ENCODE measurements at places on chromosomes 2 and 18.

DNA sequence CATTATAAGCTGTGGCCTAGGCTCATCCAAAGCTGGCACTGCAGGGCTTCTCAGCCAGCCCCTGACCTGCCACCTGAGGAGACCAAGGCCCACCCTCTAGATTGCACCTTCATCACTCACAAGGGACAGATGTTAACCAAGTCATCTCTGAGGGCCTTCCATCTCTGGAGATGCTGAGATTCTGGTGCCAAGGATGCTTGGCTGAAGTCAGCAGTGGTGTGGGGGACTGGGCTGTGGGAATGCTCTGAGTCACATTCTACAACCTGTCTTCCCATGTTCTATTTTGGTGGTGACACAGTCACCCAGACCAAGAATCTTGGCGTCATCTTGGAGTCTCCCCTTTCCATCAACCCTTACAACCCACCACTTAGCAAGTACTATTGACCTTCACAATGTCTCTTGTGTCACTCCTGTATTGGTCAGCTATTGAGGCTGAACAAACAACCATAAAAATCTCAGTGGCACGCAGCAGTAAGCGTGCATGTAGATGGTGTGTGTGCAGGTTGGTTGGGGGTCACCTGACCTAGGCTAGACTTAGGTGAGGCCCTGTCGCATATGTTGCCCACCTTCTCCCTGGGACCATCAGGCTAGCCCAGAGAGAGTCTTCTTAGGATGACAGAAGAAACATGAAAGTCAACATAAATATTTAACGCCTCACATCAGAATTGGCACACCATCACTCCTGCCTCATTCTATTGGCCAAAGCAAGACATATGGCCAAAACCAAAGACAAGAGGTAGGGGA lies 135.0 kb downstream of the SMAD7 start:
- DNase-seq, result no peak

DNA sequence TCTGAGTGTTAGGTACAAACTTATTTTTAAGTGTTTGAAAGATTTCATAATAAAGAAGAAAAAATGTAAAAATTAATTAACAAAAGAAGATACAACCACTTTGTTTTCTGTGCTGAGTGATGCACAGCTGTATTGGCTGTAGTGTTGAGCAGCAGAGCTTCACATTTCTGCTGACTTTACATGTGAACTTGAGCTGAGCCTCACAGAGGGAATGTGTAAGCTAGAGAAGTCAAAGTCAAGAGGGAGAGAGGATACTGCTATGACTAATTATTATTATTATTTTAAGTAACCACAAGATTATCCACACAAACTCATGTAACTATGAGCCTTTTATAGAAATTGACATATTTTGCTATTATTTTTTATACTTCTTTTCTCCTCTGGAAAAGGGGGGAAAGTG lies 159.1 kb upstream of the ZSWIM2 start:
- DNase-seq, result no peak

DNA sequence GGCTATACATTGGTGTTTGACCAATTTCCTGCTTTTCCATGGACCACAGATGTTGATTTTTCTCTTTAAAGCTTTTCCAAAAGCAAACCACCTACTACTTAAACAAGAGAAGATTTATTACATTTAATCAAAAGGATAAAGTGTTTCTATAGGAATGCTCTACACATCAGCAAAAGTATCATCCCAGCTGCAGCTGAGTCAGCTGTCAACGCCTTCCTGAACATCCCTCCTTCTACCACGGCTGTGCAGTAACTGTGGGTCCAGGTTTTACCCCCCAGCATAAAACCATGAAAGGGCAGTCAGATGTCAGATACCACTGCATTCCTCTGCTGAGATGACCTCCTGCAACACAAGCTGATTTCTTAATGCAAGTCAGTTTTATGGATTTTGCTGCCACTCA lies 524.5 kb upstream of the MEX3C start:
- no peak for DNase-seq

DNA sequence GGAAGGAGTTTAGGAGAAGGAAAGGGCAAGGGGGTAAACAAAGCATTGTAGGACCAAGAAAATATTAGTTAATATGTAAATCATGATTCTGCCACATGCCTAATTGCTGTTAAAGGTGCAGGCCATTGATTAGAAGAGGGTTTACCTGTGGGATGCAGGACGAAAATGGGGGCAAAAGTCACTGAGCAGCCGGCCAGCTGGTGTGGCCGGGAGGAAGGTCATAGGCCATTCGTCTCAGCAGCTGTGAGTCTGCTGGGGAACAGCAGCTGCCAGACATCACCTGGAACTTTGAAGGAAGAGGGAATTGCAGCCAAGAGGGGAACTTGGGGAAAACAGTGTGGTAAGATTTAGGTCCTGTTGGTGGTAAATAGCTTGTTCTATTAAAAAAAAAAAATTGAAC lies 184.4 kb downstream of the DYSF start:
- no peak for DNase-seq

DNA sequence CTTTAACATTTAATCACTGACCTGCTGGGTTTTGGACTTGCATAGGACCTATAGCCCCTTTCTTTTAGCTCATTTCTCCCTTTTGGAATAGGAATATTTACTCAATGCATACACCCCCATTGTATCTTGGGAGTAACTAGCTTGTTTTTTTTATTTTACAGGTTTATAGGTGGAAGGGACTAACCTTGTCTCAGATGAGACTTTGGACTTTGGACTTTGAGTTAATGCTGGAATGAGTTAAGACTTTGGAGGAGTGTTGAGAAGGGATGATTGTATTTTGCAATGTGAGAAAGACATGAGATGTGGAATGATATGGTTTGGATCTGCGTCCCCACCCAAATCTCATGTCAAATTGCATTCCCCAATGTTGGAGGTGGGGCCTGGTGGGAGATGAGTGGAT lies 43.2 kb upstream of the SPATS2L start:
- no peak for DNase-seq

DNA sequence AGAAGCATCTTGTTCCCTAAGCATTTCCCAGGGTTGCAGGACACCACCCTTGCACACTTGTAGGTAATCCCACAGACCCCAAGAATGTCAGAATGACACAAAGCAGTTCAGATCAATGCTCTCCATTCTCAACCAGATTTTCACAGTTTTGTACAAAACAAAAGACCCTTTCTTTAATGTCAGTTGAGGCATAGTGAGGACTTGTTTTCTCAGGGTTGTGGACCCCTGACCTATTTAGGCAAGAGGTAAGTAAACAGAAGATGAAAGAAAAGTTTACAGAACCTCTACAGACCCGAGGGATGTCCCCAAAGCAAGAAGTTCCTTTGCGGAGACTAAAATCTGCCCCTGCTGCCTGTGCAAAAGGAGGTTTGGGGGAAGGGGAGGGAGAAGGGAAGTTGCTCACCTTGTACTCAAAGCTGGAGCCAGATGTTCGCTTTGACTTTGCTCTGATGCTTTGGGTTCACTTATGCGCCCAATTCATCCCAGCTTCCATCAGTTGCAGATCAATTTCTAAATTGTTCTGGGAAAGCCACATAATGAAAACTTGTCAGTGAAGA lies 635.4 kb downstream of the EPHA4 start:
- no peak for DNase-seq

- DNase-seq, result no peak
Measured at GRCh38 chr18:3599195-3599594, 149.2 kb downstream of the TGIF1 start.

DNA sequence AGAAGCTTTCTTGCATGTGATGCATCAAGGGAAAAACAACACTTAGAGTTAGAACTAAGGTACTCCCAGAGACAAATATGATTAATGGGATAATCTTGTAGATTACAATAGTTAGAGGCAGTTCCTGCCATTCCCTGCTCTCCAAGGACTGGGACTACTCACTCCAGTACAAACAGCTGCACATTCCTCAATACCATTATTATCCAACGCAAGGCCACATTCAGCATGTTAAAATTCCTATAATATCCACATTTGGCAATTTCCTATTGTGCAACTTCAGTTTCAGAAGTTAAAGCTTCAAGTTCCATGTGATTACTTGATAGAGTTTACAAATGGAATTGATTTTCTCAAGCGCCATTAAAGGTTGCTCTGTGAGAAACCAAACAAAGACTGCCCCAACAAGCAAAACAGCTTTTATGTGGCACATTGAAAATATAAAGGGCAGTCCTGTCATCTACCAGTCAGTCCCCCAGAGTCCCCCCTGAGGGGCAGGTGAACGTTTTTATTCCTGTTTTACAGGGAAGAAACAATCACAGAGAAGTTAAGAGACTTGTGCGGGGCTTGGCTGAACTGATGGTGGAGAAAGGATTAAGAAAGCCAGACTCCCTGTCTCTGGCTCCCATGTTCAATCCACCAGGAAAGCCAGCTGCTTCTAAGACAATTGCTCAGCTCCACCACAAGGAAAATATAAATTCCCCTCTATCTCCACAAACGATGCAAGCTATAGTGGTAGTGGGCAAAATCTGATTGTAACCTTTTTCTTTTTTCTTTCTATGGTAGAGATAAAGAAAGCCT lies 72.6 kb downstream of the TXNL1 start:
- no peak for DNase-seq

- no peak for DNase-seq
Measured at GRCh38 chr2:31998731-31999383, 12.0 kb downstream of the MEMO1 start.

DNA sequence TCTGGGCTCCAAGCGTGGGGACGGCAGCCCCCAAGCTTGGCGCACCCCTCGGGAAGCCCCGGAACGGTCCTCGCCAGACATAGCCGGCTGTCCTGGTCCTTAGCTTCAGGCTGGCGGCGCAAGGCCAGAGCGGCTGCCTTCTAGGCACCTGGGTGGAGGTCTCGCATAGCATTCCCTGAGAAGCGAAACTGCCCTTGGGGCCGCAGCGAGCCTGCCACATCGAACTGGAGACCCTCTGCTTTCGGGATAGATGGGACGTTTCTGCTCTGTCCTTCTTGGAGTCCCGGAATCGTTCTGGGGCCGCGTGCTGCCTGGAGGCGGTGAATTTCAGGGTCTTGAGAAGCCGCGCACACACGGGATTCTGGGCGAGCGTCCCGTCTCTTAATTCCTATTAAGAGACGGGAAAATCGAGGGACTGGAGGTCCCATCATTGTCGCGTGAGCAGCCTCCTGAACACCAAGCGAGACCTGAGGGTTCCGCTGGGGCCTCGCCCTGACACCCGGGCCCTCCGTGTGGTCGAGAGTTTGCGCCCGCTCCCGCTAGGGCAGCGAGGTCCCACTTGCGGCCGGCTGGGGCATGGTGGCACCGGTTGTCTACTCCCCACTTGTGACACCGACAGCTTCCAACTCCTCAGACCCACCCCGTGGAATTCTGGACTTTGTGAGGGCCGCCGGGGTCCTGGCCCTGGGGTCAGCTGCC lies 9.7 kb upstream of the EN1 start:
- DNase-seq, result no peak

- no peak for DNase-seq
Measured at GRCh38 chr2:181463588-181463987, 6.4 kb downstream of the ITGA4 start.

DNA sequence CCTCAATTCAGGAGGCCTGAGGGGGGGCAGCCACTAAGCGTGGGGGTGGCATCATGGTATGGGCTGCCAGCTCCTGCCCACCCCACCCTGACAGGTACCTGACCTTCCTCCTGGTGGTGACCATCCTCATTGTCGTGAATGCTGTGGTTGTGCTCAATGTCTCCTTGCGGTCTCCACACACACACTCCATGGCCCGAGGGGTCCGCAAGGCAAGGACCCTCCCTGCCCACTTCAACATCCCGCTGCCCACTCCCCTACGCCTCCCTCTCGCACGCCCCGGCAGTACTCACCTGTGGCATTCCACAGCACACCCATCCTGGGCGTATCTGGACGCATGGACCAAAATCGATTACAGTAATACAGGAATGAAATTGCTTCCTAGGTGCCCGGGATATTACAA lies 4.0 kb downstream of the CHRNG start:
- DNase-seq, result no peak

DNA sequence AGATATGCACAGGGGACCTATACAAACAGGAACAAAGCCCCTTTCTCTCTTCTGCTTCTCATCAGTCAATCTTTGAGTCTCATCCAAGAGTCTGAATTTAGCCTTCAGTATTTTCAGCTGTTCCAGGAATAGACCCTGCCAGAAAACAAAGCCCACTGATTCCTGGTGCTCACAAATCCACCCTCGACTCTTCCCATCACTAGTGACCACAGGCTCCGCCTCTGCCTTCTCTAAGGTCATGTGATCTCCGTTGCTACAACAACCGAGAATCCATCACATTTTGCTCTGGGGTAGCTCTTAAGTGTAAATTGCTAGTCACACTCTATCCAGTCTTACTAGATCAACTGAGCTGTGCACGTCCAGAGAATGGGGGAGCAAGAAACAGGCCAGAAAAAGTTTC lies 46.4 kb upstream of the SPTBN1 start:
- no peak for DNase-seq

GRCh38 chr2:144950899-144951560 lies 431.1 kb upstream of the ZEB2 start:
- no peak for DNase-seq

DNA sequence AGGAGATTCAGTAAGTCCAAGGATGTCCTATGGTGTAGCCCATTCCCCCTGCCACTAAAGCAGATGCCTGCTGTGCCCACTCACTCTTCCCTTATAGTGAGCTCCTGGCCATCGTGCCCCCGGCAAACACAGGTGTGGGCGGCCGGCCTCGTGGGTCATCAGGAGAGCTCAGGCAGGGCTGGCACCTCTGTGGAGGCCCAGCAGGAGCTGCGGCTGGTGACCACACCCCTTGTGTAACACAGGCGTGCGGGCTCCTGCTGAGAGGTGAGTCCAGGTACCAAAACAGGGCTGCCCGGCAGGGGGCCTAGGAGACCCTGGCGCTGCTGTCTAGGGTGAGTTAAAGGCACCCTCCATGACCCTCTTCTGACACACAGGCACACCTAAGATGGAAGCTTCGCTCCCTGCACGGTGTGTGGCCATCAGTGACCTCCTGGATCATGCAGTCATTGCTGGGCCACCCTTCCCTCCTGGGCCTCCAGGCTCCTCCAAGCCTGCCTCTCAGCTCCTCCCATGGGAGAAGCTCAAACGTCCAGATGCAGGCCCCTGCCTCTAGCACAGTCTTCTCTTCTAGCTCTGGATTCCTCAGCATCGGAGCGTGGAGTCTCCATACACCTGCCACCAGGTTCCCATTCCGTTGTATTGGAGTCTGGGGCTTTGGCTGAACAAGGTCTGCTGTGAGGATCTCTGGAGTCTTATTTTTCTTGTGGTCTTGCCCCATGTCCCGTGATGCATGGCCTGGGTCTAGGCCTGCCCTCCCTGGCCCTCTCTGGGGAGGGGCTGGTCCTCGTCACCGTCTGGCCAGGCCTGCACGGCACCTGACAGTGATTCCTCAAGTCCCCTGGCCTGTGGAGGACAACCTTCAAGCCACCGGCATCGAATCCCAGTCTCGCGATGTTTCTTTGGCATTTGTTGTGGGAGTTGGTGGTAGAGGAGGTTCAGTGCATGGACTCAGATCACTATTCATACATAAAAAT lies 246.9 kb downstream of the ACKR3 start:
- no peak for DNase-seq

- DNase-seq, result no peak
Measured at GRCh38 chr2:29718076-29718686, 203.2 kb downstream of the ALK start.

- DNase-seq, result no peak
Measured at GRCh38 chr2:225056330-225057073, 14.2 kb upstream of the DOCK10 start.

DNA sequence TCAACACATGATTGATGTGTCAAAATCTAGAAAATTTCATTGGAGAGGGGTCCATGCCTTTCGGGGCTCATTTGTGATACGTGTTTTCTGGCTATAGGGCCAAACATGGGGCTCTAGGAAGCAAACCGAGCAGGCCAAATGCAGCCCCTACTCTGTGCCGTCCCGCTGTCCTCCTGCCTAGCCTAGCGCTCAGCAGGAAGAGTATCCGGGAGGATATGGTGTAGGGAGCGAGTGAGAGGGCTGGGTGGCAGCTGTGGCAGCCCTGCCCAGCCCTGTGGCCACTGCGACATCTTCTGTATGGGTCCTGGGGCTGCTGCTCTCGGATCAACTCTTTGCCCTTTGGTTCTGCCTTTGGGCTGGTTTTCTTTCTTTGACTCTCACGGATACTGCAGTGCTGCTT lies 120.1 kb upstream of the MAP3K20 start:
- DNase-seq, result no peak
